ENCODE measurements at places on chromosomes 16 and 17.

GRCh38 chr16:75570396-75571065, 4.4 kb downstream of the GABARAPL2 start:
- no peak for DNase-seq

DNA sequence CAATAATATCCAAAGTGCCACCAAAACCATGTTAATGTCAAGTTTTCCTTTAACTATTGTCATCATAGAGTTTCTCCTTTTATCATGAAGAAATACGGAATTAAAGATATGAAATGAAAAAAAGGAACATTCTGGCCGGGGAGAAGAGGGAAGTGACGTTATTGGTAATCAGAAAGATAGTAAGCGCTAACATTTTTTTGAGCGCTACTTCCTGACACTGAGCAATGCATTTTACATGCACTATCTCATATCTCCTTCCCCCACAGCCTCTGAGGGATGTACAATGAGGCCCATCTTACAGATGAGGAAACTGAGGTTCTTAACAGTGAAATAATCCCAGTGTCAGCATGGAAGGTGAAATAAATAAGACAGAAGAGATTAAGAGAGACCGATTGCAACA, 410.9 kb downstream of the SOX9 start:
- no peak for DNase-seq

GRCh38 chr17:82204831-82205719, 7.6 kb downstream of the CCDC57 start:
- no peak for DNase-seq

- no peak for DNase-seq
These were observed 61.2 kb downstream of the MEAK7 start for GRCh38 chr16:84443166-84443802.

GRCh38 chr17:8063761-8064534, 23.6 kb downstream of the ALOX12B start:
- no peak for DNase-seq

- DNase-seq = no peak
These were observed 879 bp upstream of the SPG7 start for GRCh38 chr16:89507214-89507833.

DNA sequence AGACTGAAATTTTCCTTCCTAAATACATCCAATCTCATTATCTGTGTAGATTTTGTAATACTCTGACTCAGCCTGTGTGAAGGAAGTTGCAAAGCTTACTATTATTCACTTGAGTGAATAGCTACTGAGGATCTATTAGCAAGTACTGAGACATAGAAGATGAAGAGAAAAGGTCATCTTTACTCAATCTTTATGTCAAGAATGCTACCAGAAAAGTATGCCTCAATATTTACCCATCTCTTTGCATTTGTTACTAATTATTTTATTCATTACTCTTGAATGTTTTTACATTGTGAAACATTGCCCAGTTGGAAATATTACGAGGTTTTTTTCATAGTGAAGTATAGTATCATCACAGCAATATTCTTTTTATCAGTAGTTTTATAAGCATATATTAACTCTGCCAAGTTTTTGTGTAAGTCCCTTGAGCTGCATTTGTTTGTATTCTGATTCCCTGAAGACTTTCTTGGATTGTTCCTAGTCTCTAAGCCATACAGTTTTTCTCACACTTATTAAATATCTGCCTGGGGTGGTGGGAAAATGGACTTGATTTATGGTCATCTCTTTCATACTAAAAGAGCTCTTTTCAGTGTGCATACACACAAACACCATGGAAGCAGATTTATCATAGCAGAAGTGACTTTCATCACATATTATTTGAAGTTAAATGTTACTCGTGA, 110.4 kb downstream of the MRTFB start:
- DNase-seq = no peak

- no peak for DNase-seq
These were observed 26.6 kb downstream of the LIG3 start for GRCh38 chr17:35006961-35007360.

- DNase-seq = no peak
These were observed 196.0 kb upstream of the PSMD7 start for GRCh38 chr16:74100395-74101326.

- no peak for DNase-seq
These were observed 243.9 kb downstream of the IRF8 start for GRCh38 chr16:86142801-86143236.

GRCh38 chr17:4789701-4789950, 862 bp downstream of the GLTPD2 start:
- no peak for DNase-seq

DNA sequence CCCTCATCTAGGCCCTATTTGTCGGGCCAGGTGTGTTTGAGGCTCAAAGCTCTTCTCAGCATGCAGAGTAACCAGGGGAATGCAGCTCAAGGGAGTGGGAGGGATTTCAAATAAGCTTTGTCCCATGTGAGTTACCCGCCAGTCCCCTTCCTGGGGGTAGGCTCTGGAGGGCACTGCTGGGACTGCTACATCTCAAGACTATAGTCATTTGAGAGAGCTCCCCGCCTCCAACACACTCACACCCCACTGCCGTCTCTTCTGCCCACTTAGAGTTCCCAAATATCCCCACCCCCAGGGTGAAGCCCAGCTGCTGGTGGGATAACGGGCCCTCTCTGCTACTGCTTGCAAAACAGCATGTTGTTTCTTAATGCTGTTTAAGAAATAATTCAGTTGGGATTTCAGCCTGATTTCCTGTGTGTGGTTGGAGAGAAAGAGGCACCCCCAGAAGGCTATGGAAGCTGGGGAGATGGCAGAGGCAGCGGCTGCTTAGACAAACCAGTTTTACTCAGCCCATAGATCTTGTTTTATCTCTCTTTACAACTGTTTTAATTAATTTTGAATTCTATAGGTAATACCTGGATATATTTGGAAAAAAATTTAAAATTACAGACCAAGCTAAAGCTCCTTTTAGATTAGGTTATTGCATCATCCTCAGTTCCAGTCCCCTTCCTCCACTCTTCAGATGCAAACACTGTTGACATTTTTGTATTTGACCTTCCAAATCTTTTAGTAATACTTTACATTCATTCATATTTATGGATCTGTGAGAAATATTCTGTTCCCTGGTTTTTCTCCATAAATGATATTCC, 4.1 kb upstream of the MPO start:
- no peak for DNase-seq

DNA sequence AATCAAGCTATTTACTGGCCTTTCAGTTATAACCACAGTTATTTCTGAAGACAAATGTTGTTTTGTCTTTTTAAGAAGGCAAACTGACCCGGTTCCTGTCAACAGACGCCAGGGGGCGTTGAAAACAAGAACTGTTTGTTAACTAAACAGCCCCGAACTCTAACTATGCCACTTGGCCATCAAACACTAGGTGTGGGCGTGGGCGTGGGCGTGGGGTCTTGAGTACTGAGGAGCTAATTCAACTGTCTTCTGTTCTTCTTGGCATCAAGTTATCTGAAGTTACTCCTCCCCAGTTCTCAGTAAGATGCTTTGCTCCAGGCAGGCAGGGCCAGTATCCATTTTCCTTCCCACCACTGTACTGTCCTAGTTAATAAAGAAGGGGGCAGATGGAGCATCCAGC, 63.3 kb upstream of the MTMR4 start:
- DNase-seq = peak; percentile 5

DNA sequence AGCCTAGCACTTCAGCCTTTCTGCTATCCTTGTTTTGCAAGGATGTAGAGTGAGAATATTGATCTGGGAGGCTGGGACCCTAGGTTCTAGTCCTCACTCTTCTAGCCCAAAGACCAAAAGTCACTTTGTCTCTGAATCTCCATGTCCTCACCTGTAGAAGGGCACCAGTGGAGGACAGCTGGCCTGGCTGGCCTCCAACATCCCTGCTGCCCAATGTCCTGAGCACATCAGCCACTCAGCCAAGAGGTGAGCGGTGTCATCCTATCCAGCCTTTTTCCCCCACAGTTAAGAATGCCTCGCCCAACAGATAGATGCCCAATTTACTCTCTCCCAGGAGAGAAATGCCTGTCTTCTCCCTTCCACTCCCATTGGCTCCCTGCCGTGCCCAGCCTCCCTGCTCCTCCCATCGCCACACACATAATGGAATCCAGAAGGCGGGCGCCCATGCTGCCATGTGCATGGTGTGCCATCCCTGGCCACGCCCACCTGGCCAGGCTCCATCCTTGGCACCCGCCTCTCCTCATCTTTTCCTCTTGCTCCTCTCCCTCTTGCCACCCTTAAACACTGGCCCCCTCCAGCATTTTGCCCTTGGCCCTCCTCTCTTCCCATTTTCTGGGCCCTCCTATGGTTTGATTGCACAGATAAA, 157.3 kb upstream of the SDK2 start:
- DNase-seq = no peak

- no peak for DNase-seq
These were observed 1.4 kb upstream of the NRN1L start for GRCh38 chr16:67883146-67883871.

DNA sequence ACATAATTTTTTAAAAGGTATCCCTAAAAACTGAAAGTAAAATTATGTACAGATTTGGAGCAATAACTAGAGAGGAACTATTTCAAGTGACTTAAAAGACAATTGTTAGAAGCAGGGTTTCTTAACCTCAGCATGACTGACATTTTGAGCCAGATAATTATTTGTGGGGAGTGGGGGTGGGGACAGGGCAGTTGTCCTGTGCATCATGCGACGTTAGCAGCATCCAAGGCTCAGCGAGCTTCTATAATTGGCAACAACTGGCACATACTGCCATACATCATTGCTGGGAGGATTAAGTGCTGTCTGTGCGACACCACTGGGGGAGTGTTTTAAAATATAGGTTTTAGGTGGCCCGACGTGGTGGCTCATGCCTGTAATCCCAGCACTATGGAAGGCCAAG, 27.1 kb downstream of the GABARAPL2 start:
- DNase-seq = no peak

DNA sequence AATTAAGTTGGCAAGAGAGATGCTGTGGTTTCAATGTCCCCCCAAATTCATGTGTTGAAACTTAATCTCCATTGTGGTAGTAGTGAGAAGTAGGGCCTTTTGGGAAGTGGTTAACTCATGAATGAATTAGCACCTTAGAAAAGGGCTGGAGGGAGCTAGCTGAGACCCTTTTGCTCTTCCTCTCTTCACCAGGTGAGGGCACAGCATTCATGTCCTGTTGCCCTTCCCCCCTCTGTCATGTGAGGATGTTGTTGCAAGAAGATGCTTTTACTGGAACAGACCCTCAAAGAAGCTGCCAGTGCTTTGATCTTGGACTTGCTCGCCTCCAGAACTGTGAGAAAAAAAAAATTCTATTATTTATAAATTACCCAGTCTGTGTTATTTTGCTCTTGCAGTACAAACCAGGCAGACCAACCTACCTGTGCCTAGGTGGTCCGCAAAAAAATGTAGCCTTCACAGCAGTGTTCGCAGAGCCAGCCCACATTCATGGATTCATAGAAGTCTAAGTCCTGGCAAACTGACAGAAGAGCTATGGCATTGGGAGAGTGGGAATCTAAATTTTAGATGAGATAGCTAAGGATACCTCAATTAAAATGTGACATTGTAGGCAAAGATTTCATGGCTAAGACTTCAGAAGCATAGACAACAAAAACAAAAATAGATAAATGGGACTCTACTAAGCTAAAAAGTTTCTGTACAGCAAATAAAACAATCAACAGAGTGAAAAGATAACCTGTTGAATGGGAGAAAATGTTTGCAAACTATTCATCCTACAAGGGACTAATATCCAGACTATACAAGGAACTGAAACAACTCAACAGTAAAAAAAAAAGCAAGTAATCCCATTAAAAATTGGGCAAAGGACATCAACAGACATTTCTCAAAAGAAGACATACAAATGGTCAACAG, 32.0 kb upstream of the ABCA5 start:
- DNase-seq = no peak

DNA sequence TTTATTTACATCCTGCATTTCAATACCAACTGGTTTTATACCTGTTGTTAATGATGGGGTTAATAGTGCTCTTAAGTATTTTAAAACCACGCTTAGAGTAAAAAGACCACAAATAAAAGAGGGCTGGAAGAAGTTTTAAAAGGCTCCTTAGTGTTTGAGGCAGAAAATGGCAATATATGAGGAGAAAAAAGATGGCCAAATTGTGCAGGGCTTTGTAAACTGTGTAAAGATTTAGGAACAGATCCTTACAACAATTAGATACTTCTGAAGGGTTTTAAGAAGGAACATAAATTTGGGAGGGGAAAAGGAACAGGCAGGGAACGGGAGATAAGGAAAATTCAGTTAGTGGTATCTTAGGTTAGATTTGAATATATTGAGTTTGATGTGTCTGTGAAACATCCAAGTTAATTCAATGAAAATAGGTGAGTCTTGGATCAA, 12.7 kb downstream of the CDC27 start:
- DNase-seq = no peak

DNA sequence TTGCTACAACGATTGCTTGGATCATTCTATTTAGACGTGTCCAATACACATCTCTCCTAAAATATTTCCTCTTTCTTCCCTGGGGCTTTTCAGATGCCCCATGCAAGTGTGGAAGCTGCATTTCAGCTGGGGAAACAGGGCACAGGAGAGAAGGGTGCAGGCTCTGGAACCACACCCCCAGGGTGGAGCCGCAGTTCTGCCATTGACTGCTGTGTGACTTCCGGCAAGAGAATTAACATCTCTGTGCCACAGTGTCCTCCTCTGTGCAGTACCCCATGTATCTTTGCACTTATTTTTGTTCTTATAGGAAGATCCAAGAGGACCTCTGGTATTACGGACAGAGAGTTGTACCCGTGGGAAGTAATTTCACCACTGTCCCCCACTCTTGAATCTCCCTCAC, 405.3 kb upstream of the EEF2KMT start:
- DNase-seq = no peak

GRCh38 chr16:637081-638018, 1.2 kb upstream of the METTL26 start:
- DNase-seq = peak; percentile 88

- peak; percentile 50 for DNase-seq
These were observed at the start of gene TLCD1 for GRCh38 chr17:28726226-28726626. TLCD1 (minus strand) TSS chr17:28726233; CDS start chr17:28726097, 136 bp downstream.

GRCh38 chr17:57413848-57414651, 157.7 kb downstream of the MSI2 start:
- no peak for DNase-seq

GRCh38 chr16:49366669-49367068, 6.9 kb upstream of the C16orf78 start:
- no peak for DNase-seq

DNA sequence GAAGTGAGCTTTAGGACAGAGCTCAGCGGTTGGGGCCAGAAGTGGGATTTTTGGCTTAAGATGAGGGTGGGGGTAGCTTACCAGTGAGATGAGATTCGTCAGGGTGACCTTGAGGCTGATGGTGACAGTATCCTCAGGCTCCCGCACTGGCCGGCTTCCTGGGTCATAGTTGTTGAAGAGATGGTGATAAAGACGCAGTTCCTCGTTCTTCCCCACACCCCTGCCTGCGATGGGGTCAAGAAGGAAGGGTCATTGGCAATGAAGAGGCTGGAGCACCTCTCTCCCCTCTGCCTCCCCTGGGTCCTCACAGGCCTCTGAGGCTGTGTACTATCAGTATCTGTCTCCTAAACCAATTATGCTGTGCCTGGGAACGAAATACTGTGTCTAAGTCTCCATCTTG, 358 bp downstream of the CHRNE start:
- DNase-seq = no peak

GRCh38 chr17:42274812-42275526, 1.2 kb downstream of the STAT5B start:
- DNase-seq = no peak

- no peak for DNase-seq
These were observed 54.8 kb upstream of the MSI2 start for GRCh38 chr17:57201481-57201880.

- DNase-seq = no peak
These were observed 58.3 kb upstream of the CIBAR2 start for GRCh38 chr16:85170590-85171003.

Measured in effector CD8-positive, alpha-beta T cell (primary cell).